ENCODE measurements at places on chromosomes 4 and X.

DNA sequence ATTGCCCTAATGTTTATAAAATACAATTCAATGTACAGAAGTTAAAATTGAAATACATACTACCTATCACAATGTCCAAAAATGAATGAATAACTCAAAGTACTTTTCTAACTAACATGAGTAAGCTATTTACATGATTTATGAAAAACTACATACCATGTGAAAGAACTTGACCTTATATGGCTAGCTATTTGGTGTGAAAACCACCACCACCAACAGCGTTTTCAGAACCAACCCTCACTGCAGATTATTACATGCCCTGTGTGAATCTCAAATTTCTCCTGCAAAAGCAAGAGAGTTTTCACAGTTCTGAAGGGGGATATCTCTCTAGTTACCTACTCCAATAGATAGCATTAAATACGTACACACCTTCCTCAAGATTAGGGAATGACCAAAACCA is 198.5 kb downstream of the SPATA18 start:
- DNase-seq: no peak

DNA sequence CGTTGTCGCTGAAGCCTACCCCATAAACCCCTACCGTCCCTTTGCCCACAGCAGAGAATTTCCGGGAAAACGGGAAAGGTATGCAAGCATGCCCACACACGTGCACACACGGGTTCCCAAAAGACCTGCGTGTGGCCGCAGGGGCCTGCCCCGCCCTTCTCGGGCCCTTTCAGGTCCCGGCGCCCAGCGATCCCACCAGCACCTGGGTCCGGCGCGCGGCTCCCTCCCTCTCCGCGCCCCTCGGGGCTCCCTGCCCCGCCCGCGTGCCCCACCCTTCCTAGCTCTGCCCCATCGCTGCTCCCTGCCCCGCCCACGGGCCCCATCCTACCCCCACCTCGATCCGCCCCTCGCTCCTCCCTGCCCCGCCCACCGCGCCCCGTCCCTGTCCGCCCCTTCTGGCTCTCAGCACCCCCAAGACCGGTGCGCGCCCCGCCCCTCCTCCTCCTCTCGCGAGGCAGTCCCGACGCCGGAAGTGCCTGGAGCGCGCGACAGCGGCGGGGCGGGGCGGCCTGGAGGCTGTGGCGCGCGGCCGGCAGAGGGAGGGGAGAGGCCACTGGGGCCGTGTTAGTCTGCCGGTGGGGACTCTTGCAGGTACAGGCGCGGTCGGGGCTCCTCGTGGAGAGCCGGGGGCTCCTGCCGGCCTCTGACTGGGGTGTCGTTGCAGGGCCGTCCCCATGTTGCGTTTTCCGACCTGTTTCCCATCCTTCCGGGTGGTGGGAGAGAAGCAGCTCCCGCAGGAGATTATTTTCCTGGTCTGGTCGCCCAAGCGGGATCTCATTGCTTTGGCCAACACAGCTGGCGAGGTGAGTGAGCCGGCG is at the start of gene ANAPC4:
ANAPC4 (plus strand) TSS at position 510 of the 818 bp plus-strand sequence; CDS start at position 675, 165 bp downstream.
- peak; percentile 95 for DNase-seq

DNA sequence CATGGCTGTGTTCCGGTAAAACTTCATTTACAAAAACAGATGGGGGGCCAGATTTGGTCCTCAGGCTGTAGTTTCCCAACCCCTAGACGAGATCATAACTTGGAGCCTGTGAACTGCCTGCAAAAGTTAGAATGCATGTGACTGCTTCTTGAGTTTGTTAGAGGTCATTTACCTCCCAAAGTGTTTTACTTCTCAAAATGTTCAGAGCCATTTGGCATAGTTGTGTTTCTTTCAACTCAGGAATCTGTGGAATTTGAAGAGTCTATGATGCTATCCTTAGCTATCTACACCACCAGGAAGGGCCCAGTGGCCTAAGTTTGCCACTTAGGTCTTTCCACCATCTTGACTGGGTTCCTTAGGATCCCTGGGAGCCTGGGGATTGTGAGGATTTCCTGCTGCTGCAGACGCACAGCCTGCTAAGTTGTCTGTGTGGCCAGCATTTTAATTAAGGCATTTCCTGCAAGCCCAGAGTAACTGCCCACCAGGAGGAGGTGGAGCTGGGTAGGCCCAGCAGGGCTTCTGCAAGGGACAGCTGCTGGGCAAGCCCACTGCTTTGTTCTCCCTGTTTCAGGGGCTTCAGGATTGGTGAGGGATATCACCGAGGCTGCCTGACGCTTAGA is 53.1 kb downstream of the CCNI start:
- no peak for DNase-seq

- DNase-seq: no peak
Measured at GRCh38 chr4:77201857-77202256, 44.9 kb downstream of the CCNG2 start.

DNA sequence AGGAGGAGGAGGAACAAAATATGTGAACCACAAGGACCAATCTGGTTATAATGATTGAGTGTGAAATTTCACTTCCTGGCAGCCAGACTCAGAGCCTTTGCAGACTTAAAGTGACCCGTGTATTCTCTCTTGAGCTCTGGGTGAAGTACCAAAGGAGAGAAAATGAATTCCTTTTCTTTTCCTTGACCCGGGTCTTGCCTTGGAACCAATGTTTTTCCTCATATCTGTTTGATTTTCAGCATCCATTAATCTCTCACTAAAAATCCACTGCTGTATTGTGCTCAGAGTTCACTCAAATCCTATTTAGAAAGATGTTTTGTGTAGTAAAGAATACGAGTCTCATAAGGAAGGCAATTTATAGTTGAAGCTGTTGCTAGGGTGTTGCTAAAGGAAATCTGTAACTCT is 78.3 kb upstream of the C1QTNF7 start:
- DNase-seq: no peak

DNA sequence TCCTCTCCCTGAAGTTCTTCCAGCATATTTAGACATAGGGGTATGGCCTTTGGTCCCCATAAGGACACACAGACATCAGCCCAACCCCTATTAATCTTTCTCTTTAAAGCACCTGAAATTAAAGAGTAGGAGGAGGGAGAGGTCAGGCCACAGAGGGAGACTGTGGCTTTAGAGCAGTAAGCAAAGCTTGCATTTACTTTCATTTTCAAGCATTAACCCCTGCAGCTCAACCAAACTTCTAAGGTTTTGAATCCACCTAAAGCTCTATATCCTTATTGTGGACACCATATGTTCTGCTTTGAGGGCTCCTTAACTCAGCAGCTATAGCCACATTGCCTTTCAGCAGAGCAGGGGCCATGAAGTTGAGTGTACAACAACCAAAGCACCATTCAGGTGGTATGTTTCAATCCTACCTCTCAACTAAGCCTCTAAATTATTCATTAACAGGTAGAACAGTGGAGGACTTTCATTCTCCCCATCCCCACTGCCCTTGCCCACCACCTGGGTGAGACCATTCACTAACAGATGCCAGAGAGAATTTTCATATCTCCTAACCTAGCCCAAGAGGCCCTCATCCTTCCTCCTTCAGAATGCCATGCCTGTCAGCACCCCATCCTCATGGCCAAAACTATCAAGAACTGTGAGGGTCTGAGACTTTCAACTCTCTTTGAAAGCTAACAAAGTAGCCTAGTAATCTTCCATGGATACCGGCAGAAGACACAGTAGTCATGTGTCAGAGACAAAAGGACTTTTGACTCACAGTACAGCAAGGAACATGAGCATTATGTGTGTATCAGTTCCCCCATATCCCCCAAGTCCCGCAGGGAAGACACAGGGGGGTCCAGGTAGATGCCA is 20.8 kb downstream of the LIN54 start:
- no peak for DNase-seq

GRCh38 chr4:143531380-143531779 is 17.9 kb downstream of the SMARCA5 start:
- DNase-seq: no peak

All from activated naive CD4-positive, alpha-beta T cell treated with anti-CD3 and anti-CD28 coated beads for 36 hours (primary cell).